Uterus (tissue), 4 donors: ENCODE measurements at places on chromosomes 6 and 20.

- DNase-seq = no peak
These were observed 177.7 kb downstream of the FARS2 start for GRCh38 chr6:5438922-5439584.

- no peak for DNase-seq
These were observed 40.4 kb upstream of the RAB22A start for GRCh38 chr20:58268936-58269619.

DNA sequence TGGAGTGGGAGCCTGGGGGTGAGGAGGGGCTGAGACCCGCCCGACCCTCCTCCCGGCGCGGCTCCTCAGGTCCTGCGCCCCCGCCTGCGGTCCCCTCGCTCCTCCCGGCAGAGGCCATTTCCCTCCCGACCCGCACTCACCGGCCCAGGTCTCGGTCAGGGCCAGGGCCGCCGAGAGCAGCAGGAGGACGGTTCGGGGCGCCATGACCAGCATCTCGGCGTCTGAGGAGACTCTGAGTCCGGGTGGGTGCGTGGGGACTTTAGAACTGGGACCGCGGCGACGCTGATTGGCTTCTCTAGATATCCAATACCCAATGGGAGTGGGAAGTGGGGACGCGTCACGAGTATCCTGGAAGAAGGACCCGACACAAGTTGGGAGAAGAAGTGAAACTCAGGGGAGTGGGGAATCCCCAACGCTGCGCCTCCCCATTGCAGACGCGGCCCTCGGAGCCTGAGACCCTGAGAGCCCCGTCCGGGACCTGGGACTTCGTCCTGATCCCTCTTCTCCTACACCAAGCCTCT is at the start of gene HLA-B:
TSS of gene HLA-B (minus strand) at position 234 of the 521 bp plus-strand sequence. CDS start at position 213, 21 bp downstream.
- DNase-seq = peak; percentile 92

DNA sequence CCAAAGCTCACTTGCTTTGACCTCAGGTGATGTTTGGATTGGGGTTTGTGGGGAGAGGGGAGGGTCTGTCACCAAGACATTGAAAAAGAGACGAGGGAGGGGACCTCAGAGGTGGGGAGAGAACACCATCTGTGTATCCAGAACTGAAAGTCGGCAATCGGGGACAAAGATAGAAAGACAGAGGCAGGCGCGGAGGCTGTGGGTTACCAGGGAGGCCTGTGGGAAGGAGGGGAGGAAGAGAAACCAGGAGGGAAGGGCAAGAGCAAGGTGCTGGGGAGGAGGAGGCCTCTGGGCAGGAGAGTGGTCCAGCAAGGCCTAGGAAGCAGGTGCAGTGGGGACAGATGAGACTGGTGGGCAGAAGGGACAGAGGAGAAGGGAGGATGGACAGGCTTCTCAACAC is 211.2 kb downstream of the CDC5L start:
- DNase-seq = no peak

GRCh38 chr6:139447656-139447975 is 73.2 kb upstream of the CITED2 start:
- no peak for DNase-seq

GRCh38 chr6:77447254-77447653 is 16.0 kb downstream of the HTR1B start:
- DNase-seq = no peak

DNA sequence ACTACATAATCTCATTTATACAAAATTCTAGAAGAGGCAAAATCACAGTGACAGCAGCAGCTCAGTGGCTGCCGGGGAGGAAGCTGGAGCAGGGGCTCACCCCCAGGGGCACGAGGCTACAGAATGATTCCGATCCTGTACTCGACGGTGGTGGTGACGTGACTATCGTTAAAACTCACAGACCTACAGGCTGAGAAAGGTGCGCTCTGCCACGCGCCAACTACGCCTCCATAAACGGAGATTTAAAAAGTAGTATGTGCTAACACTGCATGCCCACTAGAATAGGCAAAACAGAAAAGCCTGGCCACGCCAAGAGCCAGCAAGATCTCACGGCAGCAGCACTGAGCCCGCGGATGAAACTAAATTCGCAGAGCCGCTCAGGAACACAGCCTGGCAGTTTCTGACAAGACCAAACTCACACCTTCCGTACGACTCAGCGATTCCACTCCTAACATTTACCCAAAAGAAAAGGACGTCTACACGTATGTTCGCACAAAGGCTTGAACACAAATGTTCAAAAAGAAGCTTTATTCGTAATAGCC is 25.2 kb downstream of the TAF4 start:
- no peak for DNase-seq

DNA sequence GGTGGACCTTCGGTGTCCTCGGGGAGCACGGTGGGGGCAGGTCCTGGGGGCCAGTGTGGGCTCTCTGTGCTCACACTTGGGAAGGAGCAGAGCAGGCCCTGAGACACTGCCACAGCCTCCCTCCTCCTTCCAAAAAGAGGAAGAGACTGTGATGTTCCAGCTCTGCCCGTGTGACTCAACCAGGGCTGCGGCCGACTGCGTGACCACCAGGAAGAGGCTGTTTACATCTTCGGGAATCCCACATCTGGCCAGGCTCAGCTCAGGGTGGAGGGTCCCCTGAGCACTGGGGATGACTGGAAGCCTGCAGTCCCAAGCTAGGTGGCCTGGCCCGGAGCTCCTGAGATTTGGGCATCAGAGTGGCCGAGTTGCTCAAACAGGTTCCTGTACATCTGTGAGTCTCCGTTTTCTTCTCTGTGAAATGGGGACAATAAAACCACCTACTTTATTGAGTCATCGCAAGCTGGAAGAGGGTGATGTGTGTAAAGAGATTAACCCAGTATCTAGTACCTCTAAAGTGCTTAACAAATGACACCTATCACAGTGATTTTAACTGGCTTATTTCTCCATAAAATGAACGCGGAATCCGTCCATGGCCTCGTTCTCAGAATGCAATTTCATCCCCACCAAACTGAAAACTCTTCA is 242.1 kb downstream of the DLL1 start:
- peak; percentile 30 for DNase-seq

- no peak for DNase-seq
These were observed 228.1 kb downstream of the EPM2A start for GRCh38 chr6:145507239-145507638.

GRCh38 chr20:54107600-54108325 is 37.4 kb upstream of the BCAS1 start:
- no peak for DNase-seq

- no peak for DNase-seq
These were observed 18.5 kb downstream of the RNF144B start for GRCh38 chr6:18405477-18406293.

DNA sequence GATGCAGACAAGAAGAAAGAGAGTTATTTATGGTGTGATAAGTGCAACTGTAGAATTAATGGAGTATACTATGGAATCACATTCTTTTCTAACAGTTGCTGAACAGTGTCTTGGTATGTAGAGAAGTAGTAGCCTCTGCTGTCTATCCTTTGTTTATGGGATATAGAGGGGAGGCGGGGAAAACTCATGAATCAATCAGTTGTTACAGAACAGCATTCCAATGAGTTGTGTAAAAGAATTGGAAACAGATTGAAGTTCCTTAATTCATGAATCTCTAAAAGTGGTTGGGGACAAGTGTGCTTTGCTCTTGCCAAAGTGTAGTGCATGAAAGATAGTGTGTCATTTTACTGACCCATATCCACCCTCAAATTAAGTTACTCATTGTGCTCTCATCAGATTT is 77.7 kb downstream of the FLRT3 start:
- no peak for DNase-seq

DNA sequence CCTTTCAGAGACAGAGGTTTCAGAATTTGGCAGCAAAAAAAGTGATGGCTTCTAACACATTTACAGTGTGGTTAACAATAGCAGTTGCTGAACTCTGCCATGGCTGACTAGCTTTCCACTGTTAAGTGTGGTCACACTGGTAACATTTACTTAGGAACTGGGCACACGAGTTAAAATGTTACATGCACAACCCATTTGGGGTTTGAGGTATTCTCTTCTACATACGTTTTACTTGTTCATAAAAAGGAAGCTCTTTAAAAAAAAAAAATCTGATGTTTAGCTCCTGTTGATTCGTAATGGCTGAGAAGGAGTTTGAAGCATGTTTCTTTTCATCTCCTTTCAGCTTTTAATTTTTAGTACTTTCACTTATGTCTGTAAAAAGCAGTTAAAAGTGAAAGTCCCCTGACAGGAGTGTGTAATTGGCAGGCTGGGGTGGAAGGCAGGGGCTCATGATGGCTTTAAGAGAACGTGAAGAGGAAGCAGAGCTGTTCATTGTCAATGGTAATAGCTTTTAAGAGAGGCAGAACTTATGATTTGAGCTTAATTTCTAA is 245.9 kb downstream of the FARS2 start:
- no peak for DNase-seq

- no peak for DNase-seq
These were observed 18.0 kb downstream of the DYNLT1 start for GRCh38 chr6:158626360-158627167.

GRCh38 chr20:38926934-38927616 is 858 bp downstream of the FAM83D start:
- DNase-seq = no peak

DNA sequence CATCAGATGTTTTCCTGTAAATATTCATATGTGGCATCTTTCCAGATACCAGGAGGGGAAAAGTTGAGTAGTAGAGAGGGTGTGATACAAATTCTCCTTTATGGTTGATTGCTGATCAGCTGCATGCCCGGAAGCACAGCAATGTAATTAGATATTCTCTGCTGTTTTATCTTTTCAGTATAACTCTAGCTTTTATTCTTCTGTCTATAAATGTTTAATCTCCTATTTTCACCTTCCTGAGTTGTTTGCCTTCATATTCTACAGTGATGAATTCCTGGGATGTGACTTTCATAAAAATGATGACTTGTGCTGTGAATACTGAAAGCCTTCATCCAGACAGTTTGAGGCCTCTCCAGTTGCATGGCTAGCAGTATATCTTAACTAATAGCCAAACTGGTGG is 53.7 kb downstream of the SH3BGRL2 start:
- no peak for DNase-seq

DNA sequence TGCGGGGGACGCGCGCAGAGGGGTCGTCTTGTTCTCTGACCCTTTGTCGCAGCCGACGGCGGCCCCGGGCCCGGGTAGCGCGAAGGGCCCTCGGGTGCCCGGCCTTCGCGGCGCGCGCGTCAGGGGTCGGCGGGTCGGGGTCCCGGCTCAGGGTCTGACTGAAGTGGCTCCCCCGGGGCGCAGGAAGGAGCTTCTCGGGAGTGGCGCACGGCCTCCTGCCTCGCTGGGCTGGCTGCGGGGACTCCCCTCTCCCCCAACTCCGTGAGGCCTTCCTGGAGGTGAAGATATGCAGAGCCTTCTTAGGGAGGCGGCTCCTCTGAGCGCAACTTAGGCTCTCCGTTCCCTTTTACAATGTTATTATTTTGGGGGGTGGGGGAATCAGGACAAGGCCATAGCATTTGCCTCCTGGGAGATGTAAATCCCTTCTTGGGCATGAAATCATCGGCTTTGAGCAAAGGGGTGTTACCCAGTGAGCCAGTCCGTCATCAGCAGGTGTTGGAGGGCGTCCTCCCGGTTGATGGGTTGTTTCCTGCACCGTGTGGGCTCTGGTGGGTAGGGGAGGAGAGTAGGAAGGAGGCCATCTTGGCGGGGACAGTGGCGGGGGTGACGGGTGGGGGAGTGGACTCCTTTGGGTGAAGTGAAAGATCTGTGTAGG is 523 bp downstream of the CDS2 start:
- DNase-seq = peak; percentile 47

DNA sequence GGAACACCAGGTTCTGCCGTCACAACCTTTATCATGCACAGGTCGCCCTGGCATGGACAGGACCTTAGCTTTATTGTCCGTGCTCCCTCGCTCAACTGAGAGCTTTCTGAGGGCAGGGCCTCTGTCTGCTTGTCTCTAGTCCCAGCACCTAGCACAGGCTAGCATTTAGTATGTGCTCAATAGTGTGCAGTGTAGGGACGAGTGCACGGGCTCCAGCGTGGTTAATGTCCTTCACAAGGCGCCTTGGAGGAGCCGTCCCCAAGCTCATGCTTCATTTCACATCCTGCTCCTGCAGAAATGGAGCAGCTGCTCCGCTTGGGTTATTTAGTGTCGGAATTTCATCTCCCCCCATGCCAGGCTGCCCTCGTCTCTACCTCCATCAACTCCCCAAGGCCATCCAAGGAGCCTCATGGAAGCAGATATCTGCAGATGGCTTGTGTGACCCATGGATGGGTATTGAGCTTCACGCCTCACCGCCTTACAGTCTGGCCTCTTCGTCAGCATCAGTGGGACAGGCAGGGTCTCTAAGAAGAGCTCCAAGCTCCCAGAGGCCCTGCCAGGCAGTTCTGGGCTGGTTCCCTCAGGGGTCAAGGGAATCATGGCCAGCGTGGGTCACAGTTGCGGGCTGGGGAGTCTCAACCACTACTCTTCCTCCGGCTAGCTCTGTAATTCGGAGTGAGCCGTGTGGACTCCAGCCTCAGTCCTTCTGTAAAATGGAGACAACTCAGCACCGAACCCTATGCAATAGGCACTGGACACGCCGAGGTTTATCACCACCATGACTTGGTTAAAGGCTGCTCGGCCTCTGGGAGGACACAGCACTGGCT is 60.8 kb upstream of the APCDD1L start:
- no peak for DNase-seq

- DNase-seq = no peak
These were observed 80.3 kb upstream of the HTR1E start for GRCh38 chr6:86856937-86857563.

- no peak for DNase-seq
These were observed 5.8 kb upstream of the ME1 start for GRCh38 chr6:83436674-83437073.

- DNase-seq = no peak
These were observed 50.6 kb downstream of the FGD2 start for GRCh38 chr6:37056112-37056403.

GRCh38 chr6:31356216-31356945 is 598 bp downstream of the HLA-B start:
- DNase-seq = peak; percentile 51

- DNase-seq = no peak
These were observed 1.1 kb downstream of the ORC3 start for GRCh38 chr6:87590990-87591389.

- no peak for DNase-seq
These were observed 49.1 kb downstream of the MAP7 start for GRCh38 chr6:136501096-136501495.

DNA sequence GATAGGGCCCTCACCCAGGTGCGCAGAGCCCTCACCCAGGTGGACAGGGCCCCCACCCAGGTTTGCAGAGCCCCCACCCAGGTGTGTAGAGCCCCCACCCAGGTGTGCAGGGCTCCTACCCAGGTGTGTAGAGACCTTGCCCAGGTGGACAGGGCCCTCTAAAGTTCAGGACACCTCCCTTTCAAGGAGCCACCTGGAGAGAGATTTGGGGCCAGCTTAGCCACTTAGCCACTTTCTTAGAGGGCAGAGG is 280.2 kb downstream of the TAF4 start:
- DNase-seq = no peak

DNA sequence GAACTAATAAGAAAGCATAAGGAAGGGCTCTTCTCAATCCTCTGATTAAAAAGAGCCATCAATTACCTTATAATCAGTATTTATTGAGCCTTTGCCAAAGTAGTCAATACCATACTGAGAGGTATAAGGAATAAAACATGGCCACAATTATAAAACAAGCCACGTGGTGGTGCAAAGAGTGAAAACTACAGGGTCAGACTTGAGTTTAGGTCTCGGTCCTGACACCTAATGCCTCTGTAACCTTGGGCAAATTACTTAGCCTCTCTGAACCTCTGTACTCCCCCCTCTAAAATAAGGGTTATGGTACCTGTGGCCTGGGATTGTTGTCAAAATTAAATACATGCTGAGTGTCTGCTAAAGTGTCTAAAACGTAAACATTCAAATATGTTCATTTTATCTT is 11.8 kb downstream of the TRIM10 start:
- no peak for DNase-seq
